Type B pancreatic cell (in vitro differentiated cells): ENCODE measurements at places on chromosomes 1 and 21. TPM values are rescaled to one million over a fixed set of nuclear protein-coding genes. Genes with fewer than 3 reads are reported as not detected.

GRCh38 chr21:36171741-36172331 is 15.2 kb downstream of the DOP1B start:
- DNase-seq = no peak

GRCh38 chr1:58045094-58045705 is 501.3 kb downstream of the OMA1 start:
- DNase-seq = no peak

- no peak for DNase-seq
Observed at GRCh38 chr1:58155418-58156123, 391.0 kb downstream of the OMA1 start.

- DNase-seq = no peak
Observed at GRCh38 chr1:188166654-188167053, 1337.9 kb downstream of the PLA2G4A start.

The LORICRIN gene
- not detected in 2 replicates for total RNA-seq

The C1orf52 gene
- 24.9 and 31.2 TPM in 2 replicates for total RNA-seq

The DPT gene
- 0.22 TPM in 1 of 2 replicates, not detected in the other for total RNA-seq

The PKLR gene
- 1.0 and 2.4 TPM in 2 replicates for total RNA-seq

The MTARC1 gene
- total RNA-seq = 11.3 and 18.0 TPM in 2 replicates

The RIPPLY3 gene
- 0.93 and 3.7 TPM in 2 replicates for total RNA-seq
